NCI-H1930 (cell line): ENCODE measurements at places on chromosomes 2 and 18.

DNA sequence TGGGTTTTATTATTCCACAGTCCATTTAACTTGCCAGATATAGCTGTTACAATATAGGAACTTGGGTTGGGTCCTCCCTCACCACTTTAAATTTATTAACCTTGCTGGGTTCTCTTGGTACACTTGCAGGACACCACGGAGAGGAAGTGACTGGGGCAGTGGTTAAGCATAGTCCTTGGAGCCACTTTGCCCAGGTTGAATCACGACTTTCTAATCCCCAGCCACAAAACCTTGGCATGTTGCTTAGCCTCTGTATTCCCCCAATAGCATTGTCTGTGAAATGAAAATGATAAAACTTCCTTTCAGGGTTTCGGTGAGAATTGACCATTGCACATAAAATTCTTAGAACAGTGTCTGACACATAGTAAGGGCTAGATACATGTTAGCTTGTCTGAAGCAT is 221.2 kb downstream of the IRS1 start:
- no peak for DNase-seq

DNA sequence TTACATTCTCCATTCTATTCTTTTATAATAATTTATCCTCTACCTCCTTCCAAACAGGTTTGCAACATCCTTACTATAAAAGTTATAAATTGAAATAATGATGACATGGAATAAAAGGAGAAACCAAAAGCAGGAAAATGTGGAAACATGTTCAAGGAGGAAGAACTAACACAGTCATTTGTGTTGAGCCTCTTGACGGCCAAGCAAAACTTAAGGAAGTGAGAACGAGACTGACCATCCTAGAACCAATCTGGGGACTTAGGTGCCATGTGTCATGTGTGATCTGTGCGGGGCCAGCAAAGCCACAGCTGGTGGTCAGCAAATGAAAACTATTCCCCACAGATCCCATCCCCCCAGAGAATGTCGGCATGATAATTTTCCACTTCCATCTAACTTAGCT is 25.6 kb upstream of the FAM124B start:
- no peak for DNase-seq

DNA sequence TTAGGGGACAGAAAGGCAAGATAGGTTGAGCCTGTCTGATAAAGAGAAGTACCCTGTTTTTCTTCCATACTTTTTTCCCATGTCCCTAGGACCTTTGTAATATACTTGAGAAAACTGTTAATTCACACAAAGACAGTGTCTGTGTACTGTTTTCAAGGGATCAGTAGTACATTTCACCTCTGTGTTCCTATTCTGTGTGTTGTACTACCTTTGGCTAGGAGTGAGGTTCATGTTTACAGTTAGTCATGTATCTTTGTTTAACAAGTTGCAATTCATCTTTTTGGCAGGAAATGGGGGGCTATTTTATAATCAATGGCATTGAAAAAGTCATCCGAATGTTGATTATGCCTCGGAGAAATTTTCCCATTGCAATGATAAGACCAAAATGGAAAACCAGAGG is 6.7 kb downstream of the POLR1B start:
- DNase-seq = no peak

GRCh38 chr2:174335988-174336500 is 1.3 kb downstream of the SP9 start:
- no peak for DNase-seq

DNA sequence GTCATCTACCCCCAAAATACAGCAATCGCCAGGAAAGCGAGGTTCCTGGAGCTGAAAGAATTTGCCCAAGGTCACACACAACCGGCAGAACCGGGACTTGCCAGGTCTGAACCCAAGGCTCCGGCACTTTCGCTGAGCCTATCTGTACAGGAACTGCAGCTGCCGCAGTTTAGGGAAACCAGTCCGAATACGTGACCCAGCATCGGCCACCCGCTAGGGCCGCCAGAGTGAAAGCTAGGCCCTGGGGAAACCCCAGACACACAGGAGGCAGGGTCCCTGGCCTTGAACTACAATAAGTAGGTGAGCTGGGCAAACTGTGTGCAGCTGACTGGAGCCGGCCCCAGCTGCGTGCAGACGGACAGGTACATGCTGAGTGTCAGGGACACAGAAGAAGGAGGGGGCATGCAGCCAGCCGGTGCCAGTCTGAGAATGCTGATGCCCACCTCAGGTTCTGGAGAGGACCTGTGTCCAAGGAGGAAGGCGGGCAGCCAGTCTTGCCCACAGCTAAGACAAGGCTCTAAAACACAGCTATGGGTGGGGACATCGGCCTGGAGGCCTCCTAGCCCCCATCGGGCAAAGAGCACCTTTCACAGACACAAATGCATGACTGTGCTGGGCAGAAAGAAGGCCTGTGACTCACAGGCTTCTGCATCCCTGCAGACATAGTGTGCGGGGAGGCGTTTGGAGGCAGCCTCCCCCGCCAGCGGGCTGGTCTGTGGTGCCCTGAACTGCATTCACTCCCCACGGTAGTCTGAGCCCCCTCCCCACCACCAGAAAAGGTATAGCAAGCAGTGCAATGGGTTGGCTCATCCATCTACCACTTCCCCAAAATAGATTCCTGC is 107.4 kb upstream of the ID2 start:
- no peak for DNase-seq

GRCh38 chr2:185473838-185474237 is 264.8 kb upstream of the FSIP2 start:
- DNase-seq = no peak

GRCh38 chr2:133498662-133499585 is 69.3 kb downstream of the NCKAP5 start:
- no peak for DNase-seq

- DNase-seq = no peak
Measured at GRCh38 chr2:120854014-120854620, 118.4 kb downstream of the GLI2 start.

GRCh38 chr2:118312969-118313756 is 224.9 kb downstream of the INSIG2 start:
- DNase-seq = no peak

DNA sequence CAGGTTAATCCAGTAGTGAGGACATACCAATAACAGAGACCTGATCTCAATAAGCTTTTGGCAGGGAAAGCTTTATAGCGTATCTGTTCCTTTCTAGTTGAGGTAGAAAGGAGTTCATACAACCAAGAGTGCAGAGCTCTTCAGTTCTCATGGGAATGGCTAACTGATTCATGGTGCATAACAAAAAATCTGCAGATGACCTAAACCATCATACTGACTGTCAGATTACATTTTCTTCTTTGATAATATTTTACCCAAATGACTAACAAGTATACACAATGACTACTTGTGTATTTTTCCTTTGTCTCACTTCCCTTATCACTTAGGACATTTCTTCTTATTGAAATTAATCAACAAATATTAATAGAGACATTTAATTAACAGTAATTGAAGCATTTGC is 140.0 kb upstream of the SERTAD2 start:
- DNase-seq = no peak

- DNase-seq = no peak
Measured at GRCh38 chr2:1136067-1136466, 185.4 kb downstream of the SNTG2 start.

DNA sequence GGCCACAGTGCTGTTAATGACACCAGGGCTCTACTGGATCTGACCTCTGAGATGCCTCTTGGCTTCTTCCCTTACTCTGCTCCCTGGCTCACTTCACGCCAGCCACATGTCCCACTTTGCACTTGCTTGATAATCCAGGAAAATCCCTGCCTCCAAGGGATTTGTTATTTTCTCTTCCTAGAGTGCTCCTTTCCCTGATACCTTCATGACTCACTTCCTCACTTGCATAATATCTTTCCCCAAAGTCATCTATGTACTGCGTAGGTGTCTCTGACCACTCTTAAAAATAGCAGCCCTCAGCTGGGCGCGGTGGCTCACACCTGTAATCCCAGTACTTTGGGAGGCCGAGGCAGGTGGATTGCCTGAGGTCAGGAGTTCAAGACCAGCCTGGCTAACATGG is 572.3 kb downstream of the PLCL1 start:
- DNase-seq = no peak

GRCh38 chr2:63590626-63591408 is 2.1 kb downstream of the MDH1 start:
- no peak for DNase-seq

- no peak for DNase-seq
Measured at GRCh38 chr18:50624981-50625380, 65.1 kb downstream of the MAPK4 start.

DNA sequence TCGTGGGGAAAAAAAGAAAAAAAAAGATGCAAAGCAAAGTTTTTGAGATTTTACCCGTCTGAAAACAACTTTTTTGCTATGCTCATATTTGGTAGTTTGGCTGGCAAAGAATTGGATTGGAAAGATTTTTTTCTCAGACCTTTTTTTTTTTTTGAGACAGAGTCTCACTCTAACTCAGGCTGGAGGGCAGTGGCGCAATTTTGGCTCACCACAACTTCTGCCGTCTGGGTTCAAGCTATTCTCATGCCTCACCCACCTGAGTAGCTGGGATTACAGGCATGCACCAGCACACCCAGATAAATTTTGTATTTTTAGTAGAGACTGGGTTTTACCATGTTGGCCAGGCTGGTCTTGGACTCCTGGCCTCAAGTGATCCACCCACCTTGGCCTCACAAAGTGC is 56.3 kb upstream of the TANC1 start:
- DNase-seq = no peak

- DNase-seq = no peak
Measured at GRCh38 chr2:69616755-69617154, 26.8 kb downstream of the AAK1 start.

DNA sequence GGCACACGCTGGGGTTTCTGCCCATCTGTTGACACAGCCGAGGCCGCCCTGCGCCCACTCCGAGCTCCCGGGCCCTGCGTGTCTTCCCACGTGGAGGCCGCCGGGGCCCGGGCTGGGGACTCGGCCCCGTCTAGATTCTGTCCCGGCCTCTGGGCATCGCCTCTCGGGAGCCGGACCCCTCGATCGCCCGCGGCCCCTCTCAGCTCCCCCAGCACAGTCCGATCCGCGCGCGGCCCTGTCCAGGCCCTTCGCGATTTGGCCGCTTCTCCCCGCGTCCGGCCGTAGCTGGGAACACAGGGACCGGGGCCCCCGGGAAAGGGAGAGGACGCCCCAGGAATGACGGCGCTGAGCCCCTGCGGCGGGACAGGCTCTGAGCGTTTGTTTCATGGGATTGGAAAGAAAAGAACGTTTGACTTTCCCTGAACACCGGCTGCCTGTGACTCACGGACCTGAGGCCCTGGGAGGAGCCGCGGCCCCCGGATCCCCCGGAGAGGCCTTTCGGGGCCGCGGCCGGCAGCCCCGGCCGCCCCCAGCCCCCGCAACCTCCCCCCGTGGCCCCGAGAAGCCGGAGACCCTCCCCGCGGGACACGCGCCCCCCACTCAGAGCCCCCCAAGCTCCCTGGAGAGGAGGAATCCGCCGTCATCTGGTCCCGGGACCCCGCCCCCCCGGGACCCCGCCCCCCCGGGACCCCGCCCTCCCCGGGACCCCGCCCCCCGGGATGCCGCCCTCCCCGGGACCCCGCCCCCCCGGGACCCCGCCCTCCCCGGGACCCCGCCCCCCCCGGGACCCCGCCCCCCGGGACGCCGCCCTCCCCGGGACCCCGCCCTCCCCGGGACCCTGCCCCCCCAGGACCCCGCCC is 62.7 kb upstream of the CTDP1 start:
- DNase-seq = no peak

DNA sequence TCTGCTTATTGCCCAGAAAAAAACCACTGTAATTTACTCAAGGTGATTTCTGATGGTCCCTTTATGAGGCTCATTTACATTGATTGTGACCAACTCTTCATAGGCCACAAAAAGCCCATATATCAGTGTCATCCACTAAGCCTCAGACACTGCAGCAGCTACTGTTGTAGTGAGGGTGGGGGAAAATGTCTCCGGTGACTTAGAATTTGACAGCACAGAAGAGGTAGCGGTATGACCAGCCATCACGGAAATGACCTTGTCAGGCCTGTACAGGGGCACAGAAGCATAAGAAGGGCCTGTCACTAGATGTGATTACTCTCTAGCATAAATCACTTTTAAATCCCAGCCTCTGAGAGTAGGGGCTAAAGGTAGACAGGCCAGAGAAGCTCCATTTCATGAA is 190.3 kb downstream of the PAX3 start:
- no peak for DNase-seq

DNA sequence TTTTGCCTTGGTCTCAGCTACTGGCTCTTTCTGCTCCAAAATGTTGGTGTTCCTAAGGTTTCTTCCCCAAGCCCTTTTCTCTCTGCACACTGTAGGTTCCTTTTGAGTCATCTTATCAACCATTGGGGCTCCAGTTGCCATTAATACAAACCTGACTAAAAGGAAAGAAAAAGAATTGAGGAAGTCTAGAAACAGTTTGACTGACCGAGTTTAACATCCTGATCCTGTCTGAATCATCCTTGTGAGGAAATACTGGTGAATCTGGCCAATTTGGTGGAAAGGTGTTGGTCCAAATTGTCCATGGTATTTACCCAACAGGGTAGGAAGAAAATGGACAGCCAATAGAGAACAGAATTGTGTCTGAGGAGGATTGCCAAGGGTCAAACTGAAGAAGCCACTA is 38.3 kb downstream of the CRYGD start:
- DNase-seq = no peak

DNA sequence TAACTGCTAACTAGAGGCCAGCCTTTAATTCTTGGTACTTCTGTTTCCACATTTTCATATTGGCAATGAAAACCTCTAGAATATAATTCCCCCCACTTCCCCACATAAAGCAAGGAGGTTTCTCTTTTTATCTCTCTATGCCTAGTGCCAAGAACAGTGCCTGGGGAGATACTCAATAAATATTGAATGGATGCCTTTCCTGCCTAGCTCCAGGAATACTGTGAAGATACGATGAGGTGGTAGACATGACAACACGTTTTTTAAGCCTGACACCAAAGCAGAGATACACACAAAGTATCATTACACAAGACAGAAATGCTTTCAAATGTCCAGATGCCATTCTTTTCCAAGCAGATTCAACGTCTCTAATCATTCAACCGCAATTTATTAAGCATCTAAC is 535.5 kb downstream of the XIRP2 start:
- no peak for DNase-seq

- DNase-seq = no peak
Measured at GRCh38 chr2:74327627-74328026, 15.6 kb downstream of the SLC4A5 start.

- DNase-seq = no peak
Measured at GRCh38 chr2:112606547-112606946, 22.1 kb downstream of the CHCHD5 start.

DNA sequence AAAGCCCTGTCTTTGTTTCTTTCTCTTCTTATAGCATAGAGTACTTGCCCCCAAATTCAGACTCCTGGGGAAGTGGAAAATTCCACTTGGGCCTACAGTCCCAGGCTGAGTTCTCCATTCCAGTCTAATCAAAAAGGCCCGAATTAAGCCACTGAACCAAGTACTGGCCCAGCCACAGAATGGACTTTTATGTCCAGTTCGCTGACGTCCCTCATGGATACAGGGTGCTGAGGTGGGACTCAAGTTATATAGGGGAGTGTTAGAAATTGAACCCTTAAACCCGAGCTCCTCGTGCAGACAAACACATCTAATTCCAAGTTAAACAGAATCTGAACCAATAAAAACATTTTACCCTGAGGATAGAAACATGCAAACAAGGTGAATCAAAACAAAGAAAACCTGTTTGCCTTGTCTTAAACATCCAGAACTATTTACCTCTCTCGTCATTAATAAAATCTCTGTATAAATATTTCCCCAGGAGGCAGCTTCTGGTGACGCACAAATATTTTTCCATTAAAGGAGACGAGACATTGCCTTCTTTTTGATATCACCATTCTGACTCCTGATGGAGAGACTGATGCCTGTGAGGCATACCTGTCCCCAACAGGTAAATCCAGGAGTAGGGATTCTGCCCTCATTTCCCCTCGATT is 136.8 kb upstream of the ARL4C start:
- no peak for DNase-seq

GRCh38 chr2:127400533-127400896 is 12.7 kb upstream of the MAP3K2 start:
- no peak for DNase-seq
